ENCODE measurements at places on chromosomes 2 and 18. TPM values are rescaled to one million over a fixed set of nuclear protein-coding genes. Genes with fewer than 3 reads are reported as not detected.

The AMER3 gene
- not detected for total RNA-seq

The CHCHD5 gene
- 24.7 TPM for total RNA-seq

The RUFY4 gene
- total RNA-seq, result 0.65 TPM

The FOXD4L1 gene
- total RNA-seq, result not detected

The CCDC148 gene
- not detected for total RNA-seq

The TMEM247 gene
- not detected for total RNA-seq

The KLHL41 gene
- total RNA-seq, result 0.35 TPM

The EXOC6B gene
- total RNA-seq, result 16.6 TPM

- no peaks in the 10 kb centered on the region for H3K27me3 ChIP-seq
- no peaks in the 10 kb centered on the region for H3K36me3 ChIP-seq
- H3K4me1 ChIP-seq, result no peaks in the 10 kb centered on the region
- no peak overlapping the region for H3K4me3 ChIP-seq
These were observed 203.0 kb upstream of the PID1 start for GRCh38 chr2:229474125-229474524.

DNA sequence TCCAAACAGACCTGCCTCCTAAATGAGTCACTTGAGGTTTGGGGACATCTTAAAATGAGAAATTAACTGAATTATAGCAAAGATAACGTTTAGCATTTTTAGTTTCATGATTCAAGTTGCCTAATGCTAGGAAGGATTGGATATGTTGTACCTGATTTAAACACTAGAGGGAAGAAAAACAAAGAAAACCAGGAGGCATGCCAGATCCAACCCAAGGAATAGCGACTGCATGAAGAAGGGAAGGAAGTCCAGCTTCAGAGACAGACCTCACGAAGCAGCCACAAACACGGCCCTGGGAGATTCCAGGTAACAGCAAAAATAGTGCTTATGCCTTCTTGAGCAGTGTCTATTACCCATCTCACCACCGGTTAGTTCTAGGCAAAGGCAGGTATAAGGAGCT is 499.9 kb upstream of the SPHKAP start:
- no peaks in the 10 kb centered on the region for H3K27me3 ChIP-seq
- no peaks in the 10 kb centered on the region for H3K36me3 ChIP-seq
- H3K4me1 ChIP-seq, result no peaks in the 10 kb centered on the region
- DNase-seq, result no peak
- H3K27ac ChIP-seq, result no peak overlapping the region

- no peaks in the 10 kb centered on the region for H3K36me3 ChIP-seq
- no peaks in the 10 kb centered on the region for H3K27me3 ChIP-seq
- H3K27ac ChIP-seq, result no peak overlapping the region
- no peaks in the 10 kb centered on the region for H3K4me1 ChIP-seq
These were observed 24.9 kb upstream of the PID1 start for GRCh38 chr2:229296016-229296415.

DNA sequence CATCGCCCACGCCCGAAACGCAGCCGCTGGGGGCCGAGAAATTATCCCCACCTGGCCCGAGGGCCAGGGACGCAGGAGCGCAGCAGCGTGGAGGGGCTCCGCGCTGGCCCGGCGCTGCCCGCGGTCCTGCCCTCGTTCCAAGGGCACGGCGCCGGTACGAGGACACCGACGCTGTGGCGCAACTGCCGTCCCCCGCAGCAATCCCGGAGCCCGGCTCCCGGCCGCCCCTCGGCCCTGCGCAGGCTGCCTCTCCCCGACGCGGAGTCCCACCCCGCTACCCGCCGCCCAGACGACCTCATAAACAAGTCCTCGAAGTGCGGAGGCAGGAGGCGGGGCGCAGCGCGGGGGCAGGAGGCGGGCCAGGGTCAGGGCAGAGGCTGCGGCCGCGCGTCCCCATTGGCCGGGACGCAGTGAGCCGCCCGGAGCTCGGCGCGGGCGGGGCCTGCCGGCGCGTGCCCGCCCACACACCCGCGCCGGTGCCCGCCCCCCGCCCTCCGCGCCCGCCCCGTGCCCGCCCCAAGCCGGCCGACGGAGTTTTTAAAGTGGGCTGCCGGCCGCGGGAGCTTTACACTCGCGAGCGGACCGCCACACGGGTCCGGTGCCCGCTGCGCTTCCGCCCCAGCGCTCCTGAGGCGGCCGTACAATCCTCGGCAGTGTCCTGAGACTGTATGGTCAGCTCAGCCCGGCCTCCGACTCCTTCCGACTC is at the start of gene EPAS1:
TSS of gene EPAS1 (plus strand) at position 568 of the 706 bp plus-strand sequence. CDS start 505 bp downstream, outside the sequence.
- H3K4me3 ChIP-seq, result peak within 1 kb of the TSS; percentile 80
- peaks cover 45% of the 10 kb centered on the region for H3K27me3 ChIP-seq
- no peak within 1 kb of the TSS for H3K27ac ChIP-seq
- no peaks in the 10 kb centered on the region for H3K36me3 ChIP-seq
- peaks cover 13% of the 10 kb centered on the region for H3K4me1 ChIP-seq

DNA sequence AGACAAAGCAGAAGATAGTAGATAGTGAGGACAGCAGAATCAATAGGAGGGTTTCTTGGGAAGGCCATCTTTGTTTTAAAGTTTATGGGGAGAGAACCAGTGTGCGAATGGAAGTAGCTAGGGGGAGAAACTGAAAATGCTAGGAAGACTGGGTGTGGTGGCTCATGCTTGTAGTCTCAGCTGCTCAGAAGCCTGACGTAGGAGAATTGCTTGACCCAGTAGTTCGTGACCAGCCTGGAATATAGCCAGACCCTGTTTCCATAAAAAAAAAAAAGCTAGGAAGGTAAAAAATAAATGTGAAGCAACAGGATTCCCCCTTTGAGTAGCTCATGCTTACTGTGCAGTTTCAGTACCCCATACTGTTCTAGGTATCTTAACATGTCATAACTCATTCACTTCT is 19.2 kb upstream of the DRC1 start:
- no peak overlapping the region for H3K27ac ChIP-seq
- H3K4me1 ChIP-seq, result no peaks in the 10 kb centered on the region
- H3K4me3 ChIP-seq, result no peak overlapping the region
- DNase-seq, result no peak
- H3K36me3 ChIP-seq, result peaks cover 20% of the 10 kb centered on the region

DNA sequence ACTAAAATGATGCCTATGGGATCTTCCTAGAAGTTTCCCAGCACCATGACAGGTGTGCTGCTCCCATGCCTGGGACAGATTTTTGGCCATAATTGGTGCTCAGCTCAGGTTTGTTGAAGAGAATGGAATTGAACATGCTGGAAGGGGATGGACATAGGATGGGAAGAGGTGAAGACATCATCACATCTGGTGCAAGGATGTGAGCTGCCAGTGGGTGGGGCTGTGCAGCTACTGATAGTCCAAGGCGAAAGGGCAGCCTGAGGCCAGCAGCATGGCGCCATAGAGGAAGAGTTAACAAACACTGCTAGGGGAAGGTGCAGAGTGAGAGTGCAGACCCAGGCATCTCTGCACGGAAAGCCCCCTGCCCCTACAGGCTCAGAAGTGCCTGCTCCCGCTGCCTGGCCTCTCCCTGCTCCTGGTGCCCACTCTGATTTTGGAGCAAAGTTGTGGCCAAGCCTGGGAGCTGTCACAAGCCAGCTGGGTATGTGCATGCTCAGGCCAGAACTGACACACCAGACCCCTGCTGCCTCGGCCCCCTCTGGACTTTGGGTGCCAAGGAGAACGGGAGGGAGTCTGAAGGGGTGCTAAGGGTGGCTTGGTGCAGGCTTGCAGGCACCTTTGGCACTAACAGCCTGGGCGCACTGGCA is 178.6 kb downstream of the ZBTB7C start:
- no peak overlapping the region for H3K27ac ChIP-seq
- H3K4me3 ChIP-seq, result no peak overlapping the region
- H3K4me1 ChIP-seq, result peaks cover 17% of the 10 kb centered on the region
- DNase-seq, result no peak
- no peaks in the 10 kb centered on the region for H3K36me3 ChIP-seq

DNA sequence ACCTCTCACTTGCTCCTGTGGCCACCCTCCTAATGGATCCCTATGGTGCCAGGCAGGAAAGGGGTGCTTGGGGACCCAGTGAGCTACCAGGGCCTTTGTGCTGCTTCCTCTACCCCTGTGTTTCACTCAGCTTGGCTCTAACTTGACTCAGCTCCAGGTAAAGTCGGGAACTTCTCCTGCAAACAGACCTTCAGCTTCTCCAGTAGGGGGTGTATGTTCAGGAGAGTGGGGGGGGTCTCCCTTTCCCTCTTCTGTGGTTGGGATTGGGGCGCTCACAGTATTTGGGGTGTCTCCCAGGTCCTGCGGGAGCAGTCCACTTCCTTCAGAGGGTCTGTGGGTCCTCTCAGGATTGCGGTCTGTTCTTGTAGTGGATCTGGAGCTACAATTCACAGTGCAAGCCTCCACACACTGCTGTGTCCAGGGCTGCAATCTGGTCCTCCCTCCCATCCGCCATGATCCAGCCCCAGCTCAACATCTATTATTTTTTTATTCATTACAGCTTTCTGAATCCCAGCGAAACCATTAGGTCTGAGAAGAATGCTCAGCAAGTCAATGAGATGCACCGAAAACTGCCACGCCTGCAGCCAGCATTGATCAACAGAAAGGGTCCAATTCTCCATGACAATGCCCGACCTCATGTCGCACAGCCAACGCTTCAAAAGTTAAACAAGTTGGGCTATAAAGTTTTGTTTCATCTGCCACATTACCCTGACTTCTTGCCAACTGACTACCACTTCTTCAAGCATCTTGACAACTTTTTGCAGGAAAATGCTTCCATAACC is 26.4 kb upstream of the SAP130 start:
- no peaks in the 10 kb centered on the region for H3K4me1 ChIP-seq
- peaks cover 34% of the 10 kb centered on the region for H3K27me3 ChIP-seq
- no peaks in the 10 kb centered on the region for H3K36me3 ChIP-seq
- DNase-seq, result no peak
- H3K4me3 ChIP-seq, result no peak overlapping the region
- no peak overlapping the region for H3K27ac ChIP-seq

DNA sequence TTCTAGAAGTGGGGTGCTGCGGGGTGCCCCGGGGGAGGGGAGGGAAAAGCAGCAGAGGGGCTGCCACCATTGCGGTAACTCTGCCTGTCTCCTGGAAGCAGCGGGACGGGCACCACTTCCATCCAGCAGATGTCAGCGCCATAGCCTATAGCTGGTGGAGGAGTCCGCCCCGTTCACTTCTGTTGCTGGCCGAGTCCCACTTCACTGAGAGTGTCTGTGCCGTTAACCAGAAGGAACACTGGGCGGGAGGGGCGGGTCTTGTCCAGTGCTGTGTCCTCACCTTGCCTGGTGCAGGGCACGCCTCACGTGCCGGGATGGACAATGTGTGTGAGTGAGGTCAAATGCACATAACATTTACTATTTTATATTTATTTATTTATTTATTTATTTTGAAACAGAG is 19.3 kb upstream of the ODC1 start:
- no peaks in the 10 kb centered on the region for H3K36me3 ChIP-seq
- DNase-seq, result no peak
- no peak overlapping the region for H3K4me3 ChIP-seq
- peaks cover 13% of the 10 kb centered on the region for H3K27me3 ChIP-seq

GRCh38 chr2:157058161-157058560 is 199.3 kb upstream of the GALNT5 start:
- H3K36me3 ChIP-seq, result no peaks in the 10 kb centered on the region
- H3K27me3 ChIP-seq, result no peaks in the 10 kb centered on the region
- H3K27ac ChIP-seq, result no peak overlapping the region
- no peaks in the 10 kb centered on the region for H3K4me1 ChIP-seq

DNA sequence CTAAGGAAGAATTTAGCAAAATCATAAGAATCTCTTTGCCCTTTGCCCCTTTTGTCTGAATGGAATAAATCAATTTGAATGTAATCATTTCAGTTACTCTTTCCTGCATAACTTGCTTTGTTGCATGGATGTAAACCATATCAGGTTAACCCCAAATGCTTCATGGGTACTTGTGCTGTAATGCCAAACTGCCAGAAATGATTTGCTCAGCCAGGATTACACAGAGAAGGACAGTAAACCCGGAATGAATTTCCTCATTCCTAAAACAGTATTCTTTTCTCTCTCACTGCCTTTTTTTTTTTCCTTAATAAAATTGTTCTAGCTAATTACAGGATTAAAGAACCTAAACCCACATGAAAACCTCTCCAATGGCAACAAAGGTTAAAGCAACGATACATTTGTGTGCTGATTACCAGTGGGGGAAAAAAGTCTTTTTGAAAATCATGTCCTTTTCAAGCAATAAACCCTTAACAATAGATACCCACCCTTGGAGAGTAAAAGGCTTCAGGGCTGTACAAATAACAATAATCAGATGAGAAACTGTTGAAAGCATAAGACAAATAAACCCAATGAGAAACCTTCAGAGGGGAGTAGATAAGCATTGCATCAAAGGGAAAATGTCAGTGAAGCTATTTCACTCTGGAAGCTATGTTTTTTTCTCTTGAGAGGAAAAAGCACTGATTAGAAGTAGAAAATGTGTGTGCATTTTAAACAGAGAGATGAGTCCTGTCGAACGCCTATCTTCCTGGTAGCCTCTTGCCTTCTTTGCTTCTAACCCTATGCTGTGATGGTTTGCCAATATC is 275.3 kb downstream of the CDH2 start:
- DNase-seq, result no peak
- no peaks in the 10 kb centered on the region for H3K36me3 ChIP-seq
- no peak overlapping the region for H3K27ac ChIP-seq
- no peaks in the 10 kb centered on the region for H3K27me3 ChIP-seq
- H3K4me3 ChIP-seq, result no peak overlapping the region

DNA sequence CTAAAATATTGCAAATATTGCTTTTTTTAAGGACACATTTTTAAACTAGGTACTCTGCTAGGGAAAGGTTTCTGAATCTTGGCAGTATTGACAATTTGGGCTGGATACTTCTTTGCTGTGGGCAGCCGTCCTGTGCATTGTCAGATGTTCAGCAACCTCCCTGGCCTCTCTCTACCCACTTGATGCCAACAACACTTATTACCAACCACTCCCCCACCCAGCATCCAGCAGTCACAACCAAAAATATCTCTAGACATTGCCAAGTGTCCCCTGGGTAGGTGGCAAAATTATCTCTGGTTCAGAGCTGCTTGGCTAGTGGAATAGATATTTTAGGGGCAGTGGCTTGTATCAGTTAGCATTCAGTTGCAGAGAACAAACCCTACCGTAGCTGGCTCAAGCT is 114.3 kb upstream of the PNPT1 start:
- H3K27ac ChIP-seq, result no peak overlapping the region
- H3K4me1 ChIP-seq, result no peaks in the 10 kb centered on the region
- H3K4me3 ChIP-seq, result no peak overlapping the region
- no peaks in the 10 kb centered on the region for H3K36me3 ChIP-seq

DNA sequence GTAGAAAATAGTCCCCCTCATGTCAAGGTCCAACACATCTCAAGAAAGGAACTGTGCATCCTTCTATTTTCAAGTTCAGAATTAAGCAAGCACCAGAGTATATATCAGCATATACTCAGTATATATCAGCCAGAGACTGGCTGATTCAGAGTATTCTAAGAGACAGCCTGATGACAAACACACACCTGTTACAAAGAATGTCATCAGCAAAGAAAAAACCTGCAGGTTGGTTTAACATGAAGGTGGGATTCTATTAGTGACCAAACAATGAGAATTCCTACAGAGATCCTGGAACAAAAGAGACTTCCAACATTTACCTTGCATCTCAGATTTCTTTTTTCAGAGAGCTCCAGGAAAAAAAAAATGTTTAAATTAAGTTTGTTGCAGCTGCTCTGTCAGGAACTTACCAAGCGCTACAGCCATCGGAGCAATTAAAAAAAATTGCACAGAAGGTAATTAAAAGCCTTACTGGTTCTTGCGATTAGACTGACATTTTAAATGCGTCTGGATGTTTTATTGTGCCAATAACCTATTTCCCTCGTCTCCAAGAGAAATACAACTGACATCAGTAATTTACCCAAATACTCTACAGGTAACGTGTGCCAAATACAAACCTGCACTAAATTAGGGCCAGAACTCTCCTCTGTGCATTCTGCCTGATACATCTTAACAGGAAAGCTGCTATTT is 218.1 kb downstream of the HNMT start:
- no peak for DNase-seq
- no peak overlapping the region for H3K4me3 ChIP-seq
- H3K4me1 ChIP-seq, result no peaks in the 10 kb centered on the region
- no peaks in the 10 kb centered on the region for H3K27me3 ChIP-seq
- H3K36me3 ChIP-seq, result no peaks in the 10 kb centered on the region
